ENCODE measurements at places on chromosomes 3 and 15. TPM values are rescaled to one million over a fixed set of nuclear protein-coding genes. Genes with fewer than 3 reads are reported as not detected.

The ZNF148 gene
- polyA plus RNA-seq = 18.1 TPM

The ARRDC4 gene
- polyA plus RNA-seq = 21.4 TPM

The DNAH12 gene
- 5.9 TPM for polyA plus RNA-seq

The CHST2 gene
- 26.3 TPM for polyA plus RNA-seq

The THPO gene
- 2.0 TPM for polyA plus RNA-seq

The LIPC gene
- polyA plus RNA-seq = 0.17 TPM

The SAMMSON gene
- polyA plus RNA-seq = not detected

The TRIM59 gene
- 7.0 TPM for polyA plus RNA-seq

The OCA2 gene
- polyA plus RNA-seq = 2.6 TPM
